NCI-H187 (cell line): ENCODE measurements at places on chromosomes 5 and 9.

DNA sequence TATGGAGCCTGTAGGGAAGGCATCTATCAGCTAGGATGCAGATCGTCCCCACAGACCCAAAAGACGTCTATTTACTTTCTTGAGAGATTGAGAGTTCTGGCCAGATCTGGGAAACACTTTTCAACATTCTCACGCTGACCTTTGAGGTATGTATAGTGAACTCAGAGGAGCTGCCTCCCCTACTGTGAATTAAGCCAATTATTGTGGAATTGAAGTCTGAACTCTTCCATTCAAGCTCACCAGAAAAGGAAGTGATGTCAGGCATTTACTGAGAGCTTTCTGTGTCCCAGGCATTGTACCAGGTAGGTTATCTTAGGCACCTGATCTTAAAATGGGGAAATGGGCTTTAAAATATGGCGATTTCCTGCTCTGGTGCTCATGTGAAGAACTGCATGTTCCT, 136.5 kb downstream of the SV2C start:
- no peak for DNase-seq

- no peak for DNase-seq
Measured at GRCh38 chr9:135586601-135587109, 25.1 kb downstream of the PAEP start.

DNA sequence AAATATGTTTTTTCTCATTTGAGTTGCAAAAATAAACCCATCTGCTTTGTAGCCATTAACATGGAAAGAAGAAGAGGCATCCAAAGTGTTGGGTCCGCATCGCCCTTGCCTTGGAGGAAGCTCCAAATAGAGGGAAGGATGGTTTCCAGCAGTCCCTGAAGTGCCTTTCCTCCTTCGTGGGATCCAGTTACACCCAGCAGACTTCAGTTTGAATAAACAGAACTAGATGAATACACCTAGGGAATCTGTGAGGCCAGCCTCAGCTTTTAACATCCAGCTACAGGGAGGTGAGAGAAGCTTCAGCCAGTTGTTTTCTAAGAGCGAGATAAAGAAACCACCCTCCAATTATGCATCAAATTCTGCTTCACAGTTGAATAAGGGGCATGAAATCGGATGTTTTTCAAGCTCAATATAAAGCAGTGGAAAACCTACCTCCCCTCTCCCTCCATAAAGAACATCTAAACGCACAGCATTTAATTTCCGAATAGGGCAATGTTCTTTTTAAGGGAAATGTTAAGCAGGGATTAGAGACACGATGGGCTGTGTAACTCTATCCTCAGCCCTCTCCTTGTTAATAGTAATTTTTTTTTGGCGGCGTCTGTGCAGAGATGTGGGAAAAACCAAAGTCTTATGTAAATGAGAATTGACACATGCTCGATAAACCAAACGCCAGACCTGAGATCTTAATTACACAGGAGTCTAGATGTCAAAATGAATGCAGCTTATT, 264.7 kb downstream of the SLIT3 start:
- DNase-seq = no peak

- no peak for DNase-seq
Measured at GRCh38 chr5:142317753-142318152, 7.1 kb downstream of the SPRY4 start.

DNA sequence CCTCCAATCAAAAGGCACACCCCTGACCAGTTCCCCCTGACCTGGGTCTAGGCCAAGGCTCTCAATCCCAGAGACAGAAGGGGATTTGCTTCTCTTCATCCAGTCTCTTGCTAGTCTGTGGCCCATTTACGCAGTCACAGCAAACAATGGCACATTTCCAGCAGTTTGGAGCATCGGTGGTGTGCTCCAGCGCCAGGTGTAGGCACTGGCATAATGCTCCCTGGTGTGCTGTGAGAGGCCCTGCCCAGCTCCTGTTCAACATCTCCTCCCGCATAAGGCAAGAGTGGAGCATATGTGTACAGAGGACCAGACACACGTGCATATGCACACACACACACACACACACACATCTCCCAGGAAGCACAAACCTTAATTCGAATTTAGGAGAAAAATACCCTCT, 79.5 kb upstream of the ERCC6L2 start:
- no peak for DNase-seq

- DNase-seq = no peak
Measured at GRCh38 chr5:476102-476813, 33.3 kb downstream of the EXOC3 start.

- no peak for DNase-seq
Measured at GRCh38 chr5:165370794-165371193, 1865.4 kb downstream of the MAT2B start.

DNA sequence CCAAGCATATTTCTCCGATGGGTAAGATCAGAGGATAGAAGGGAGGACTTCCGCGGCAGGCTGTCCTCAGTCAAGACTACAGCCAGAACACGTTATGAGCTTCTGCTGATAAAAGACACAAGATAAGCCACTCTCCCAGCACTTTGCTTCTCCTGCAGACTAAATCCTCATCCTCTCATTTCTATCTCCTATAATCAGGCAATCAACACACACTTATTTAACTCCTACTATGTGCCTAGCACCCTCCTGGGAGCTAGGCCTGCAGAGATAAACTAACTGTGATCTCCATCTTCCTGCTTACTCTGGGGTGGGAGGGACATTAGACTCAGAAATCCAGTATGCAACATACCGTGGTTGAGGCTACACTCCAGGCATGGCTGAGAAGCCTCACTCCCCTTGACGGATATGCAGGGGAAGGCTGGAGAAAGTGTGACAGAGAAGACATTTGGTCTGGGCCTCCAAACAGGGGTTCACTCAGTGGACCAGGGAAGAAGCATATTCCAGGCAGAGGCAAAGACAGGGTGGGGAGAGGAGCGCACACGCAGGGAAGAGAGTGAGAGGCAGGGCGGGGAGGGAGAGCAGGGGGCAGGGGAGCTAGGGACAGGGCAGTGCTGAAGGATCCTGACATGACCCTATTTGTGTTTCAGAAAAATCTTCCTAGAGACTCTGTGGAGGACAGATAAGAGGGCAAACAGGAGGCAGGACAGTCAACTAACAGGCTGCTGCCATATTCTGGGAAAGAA, 274.1 kb downstream of the DENND1A start:
- DNase-seq = no peak

GRCh38 chr9:132055756-132056155, 23.9 kb downstream of the MED27 start:
- DNase-seq = no peak

DNA sequence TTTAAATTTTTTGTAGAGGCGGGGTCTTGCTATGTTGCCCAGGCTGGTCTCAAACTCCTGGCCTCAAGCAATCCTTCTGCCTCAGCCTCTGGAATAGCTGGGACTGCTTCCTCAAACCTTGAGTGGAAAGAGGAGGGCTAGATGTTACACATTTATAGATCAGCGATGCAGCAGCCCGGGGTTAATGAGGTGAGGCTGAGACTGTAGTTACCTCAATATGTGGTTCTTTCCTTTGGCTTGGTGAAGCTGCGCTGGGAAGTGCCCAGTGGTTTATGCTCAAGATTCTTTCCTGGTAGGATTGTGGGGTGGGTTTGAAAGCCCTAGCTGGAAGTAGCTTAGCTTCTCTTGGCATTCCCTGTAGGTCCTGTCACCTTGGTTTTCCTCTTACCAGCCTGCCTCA, 22.5 kb downstream of the ZNF618 start:
- DNase-seq = no peak

GRCh38 chr5:4348423-4348822, 752.8 kb downstream of the IRX1 start:
- DNase-seq = no peak

DNA sequence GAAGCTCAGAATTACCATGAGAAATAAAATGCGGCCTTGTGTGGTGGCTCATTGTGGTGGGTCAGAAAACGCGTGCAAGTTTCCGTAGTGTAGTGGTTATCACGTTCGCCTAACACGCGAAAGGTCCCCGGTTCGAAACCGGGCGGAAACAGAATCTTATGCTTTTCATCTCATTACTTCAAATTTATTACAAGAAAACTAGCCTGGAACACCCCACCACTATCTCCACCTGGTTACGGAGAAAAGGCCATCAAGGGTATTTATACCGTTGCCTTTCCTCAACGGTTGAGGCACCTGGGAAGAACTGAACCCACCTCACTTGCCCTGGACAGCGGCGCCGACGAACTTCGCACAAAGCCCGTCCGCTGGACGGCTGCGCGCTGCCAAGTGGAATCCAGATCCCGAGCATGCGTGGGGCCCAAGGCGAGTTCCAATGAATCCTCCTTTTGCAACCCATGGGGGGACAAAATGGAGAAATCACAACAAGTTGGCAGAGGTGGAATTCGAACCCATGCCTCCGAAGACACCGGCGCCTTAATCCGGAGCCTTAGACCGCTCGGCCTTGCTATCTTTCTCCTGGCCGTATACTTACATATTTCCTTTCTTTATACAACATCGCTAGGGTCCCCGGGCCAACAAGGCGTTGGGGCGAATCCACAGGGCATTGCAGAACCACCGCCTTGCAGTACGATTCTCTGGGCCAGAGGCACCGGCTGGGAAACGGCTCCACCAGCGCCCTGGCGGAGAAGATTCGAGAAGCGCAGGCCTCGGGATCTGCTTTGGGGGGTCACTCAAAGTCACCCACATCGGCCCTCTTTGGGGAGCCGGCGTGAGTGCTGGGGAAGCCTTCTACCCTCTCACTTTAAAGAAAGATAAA, 16.9 kb downstream of the OR2V2 start:
- DNase-seq = no peak

DNA sequence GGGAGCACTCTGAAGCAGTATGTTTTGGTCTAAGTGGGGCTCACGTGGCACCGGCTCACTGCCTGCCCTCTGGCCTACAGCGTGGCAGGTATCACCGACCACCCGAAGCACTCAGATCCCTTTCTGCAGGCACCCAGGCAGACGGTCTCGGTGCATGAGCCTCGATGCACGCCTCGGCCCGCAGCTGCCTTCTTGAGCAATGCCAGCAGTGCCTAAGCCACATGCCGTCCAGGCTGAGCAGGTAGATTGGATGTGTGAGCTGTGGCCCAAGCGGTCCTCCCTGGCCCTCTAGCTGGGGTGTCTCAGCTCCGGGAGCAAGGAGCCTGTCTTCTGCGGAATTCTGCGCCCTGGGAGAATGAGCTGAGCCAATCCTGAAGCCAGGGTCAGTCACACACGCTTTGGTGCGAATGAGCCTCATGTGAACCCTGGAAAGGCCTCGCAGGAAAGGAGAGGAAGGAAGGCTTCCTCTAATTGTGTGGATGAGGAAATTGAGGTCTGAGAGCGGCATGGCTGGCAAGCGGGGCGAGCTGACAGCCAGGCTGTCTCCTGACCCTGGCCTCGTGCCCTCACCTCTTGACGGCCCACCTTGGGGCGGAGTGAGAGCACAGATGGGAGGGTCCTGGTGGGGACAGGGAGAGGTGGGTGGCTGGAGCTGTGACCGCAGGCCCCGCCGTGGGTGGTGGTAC, 14.4 kb downstream of the RXRA start:
- no peak for DNase-seq

DNA sequence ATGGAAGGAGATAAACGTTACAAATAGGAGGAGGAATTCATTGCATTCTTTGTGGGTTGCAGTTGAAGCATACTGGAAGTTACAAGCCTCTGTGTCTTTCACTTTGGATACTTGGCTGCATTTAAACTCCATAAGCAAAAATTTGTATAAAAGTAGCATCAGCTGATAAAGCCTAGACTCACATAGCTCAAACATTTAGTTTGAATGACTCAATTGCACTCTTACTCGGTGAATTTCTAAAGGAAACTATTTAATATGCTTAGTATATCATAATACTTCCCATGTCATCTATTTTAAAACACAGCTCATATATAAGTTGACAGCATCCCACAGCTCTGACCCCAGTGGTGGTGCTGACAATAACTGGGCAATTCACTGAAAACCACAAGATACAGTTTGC, 596.6 kb upstream of the ZNF608 start:
- no peak for DNase-seq

- DNase-seq = no peak
Measured at GRCh38 chr5:74995926-74996325, 56.4 kb downstream of the GCNT4 start.

DNA sequence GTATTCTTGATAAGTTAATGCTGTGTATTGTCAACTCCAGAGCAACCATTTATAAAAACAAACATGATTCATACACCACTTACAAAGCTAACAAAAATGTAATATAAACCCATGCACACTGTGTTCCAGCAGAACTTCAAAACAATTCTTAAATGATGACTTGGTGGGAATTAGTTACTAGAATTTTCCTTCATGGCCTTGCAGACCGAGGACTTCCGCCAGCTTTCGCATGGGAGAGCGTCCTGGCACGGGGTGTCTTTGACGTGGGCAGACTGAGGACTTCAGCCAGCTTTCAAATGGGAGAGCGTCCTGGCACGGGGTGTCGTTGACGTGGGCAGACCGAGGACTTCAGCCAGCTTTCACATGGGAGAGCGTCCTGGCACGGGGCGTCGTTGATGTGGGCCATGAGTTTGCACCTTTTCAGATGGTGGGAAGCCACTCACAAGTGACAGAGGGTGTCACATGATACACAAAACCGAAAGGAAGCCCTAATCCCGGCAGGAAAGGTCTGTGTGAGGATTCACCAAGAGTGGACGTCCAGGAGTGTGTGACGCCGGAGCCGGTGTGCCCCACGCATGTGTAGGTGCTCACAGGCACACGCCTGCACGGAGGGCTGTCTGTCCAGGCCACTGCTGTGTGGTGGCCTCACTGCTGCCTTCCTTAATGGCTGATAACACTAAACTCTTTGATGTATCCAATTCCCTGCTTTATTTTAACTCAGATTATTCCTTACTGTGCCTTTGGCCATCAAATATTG, 211.3 kb upstream of the IRX4 start:
- DNase-seq = no peak
